Ascending aorta (tissue), 2 donors: ENCODE measurements at places on chromosomes 4 and X. TPM values are rescaled to one million over a fixed set of nuclear protein-coding genes. Genes with fewer than 3 reads are reported as not detected.

RIPPLY1 gene
- not detected for total RNA-seq

NAT8L gene
- total RNA-seq: not detected

C1GALT1C1 gene
- total RNA-seq: 43.4 TPM

TRAM1L1 gene
- 0.43 TPM for total RNA-seq

MORF4L2 gene
- 211 TPM for total RNA-seq

AADAT gene
- 19.7 TPM for total RNA-seq

CT55 gene
- total RNA-seq: not detected

FAM149A gene
- total RNA-seq: 13.9 TPM

PDE5A gene
- 39.7 TPM for total RNA-seq

MED12 gene
- total RNA-seq: 36.9 TPM

KIF4A gene
- not detected for total RNA-seq

ADGRA3 gene
- 2.2 TPM for total RNA-seq

ADH1A gene
- total RNA-seq: not detected

IL2 gene
- not detected for total RNA-seq

GATA1 gene
- not detected for total RNA-seq

CRMP1 gene
- total RNA-seq: 1.9 TPM

GABRE gene
- 13.5 TPM for total RNA-seq
